ACHN (cell line): ENCODE measurements at places on chromosomes 1 and 21.

- no peak for DNase-seq
These were observed 4.5 kb downstream of the CHML start for GRCh38 chr1:241635556-241636152.

DNA sequence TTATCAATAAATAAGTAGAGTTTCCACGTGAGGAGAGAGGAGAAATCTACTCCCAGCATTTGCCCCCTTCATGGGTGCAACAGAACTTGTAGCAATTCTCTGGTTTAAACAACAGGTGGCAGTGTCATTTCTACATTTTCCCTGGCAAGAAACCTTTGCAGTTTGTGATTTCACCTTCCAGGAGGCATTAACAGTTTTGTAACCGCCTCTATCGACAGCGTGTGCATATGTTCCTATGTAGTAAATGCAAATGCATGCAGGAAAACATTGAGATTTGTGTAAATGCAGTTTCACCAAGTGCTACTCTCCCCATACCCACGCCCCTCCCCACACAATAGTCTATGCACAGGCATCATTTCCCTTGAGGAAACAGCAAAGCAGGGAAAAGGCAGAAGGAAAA, 494.7 kb downstream of the SMYD3 start:
- peak; percentile 61 for DNase-seq

- peak; percentile 60 for DNase-seq
These were observed 21.4 kb downstream of the TGFB2 start for GRCh38 chr1:218366322-218367052.

DNA sequence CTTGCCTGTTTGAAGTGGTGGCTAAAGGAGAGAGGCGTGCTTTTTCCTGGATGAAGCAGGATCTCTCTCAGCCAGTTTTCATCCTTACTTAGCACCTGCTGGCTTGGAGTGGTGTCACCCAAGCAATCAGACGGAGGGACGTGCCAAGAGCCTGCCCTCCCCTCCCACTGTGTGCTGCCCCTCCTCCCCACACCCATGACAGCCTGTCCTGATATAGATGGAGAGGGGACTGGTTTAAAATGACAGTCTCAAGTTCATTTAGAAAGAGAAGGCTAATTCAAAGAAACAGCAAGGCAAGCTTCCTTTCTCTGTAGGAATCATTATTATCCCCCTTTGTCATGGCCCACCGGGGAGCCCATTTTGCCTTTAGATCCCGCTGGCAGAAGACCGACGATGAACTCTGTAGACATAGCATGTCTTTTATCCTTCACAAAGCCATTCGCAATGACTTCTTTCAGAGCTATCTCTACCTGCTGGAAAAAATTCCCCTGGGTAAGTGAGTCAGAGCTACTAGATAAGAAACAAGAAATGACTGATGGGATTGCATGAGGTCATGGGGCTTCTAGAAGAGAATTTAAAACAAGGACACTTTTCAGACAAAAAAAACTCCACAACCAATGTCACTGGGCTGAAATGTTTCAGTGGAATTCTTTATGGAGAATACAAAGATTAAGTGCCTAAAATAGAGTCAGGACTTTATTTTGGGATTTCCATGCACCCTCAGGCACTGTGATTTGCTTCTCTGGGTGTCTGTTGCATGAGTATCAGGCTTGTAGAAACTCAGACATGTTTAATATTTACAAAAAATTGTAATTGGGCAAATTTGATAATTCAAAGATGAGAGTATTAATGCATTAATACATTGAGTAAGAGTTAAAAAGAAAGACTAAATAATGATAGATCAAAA, at the start of gene NTMT2:
Gene NTMT2 (plus strand): TSS at position 190 of the 907 bp plus-strand sequence. CDS start 149 bp downstream, at position 339.
- DNase-seq, result no peak

- peak; percentile 85 for DNase-seq
These were observed 728 bp downstream of the OTUD7B start for GRCh38 chr1:150009604-150010392.

- no peak for DNase-seq
These were observed 307.9 kb upstream of the PRMT6 start for GRCh38 chr1:106748606-106749005.

GRCh38 chr1:44926311-44926781, 60.0 kb downstream of the EIF2B3 start:
- DNase-seq, result no peak

- DNase-seq, result no peak
These were observed 326.0 kb upstream of the RUNX1 start for GRCh38 chr21:35375115-35375514.

GRCh38 chr1:182656842-182657397, 27.5 kb downstream of the RGS8 start:
- no peak for DNase-seq

- no peak for DNase-seq
These were observed 29.8 kb upstream of the GALNT2 start for GRCh38 chr1:230037261-230037660.

- DNase-seq, result no peak
These were observed 306.7 kb downstream of the DSCAM start for GRCh38 chr21:40540216-40540615.

DNA sequence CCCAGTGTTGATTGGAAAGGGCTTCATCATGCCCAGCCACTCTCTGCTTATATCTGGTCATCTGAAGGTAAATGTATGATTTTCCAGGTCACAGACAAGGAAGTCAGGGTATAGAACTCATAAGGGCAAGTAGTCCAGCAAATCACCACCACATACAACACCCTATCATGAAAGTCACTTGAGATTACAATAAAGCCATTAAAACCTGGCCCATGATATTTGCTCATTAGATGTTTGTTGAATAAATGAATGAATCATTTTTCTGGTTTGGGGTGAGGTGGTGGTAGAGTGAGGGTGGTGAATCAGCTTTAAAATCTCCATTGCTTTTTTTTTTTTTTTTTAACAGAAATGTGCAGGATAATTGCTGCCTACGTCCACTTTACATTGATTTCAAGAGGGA, 91.9 kb downstream of the TGFB2 start:
- no peak for DNase-seq

GRCh38 chr1:25427696-25428095, 3.0 kb upstream of the MACO1 start:
- DNase-seq, result no peak

GRCh38 chr1:238176441-238176840, 285.7 kb upstream of the ZP4 start:
- DNase-seq, result no peak

GRCh38 chr1:200409203-200409760, 554 bp downstream of the ZNF281 start:
- peak; percentile 29 for DNase-seq

- no peak for DNase-seq
These were observed 33.6 kb downstream of the NUP133 start for GRCh38 chr1:229474509-229474908.
